ENCODE measurements at places on chromosomes 5 and 9. TPM values are rescaled to one million over a fixed set of nuclear protein-coding genes. Genes with fewer than 3 reads are reported as not detected.

DNA sequence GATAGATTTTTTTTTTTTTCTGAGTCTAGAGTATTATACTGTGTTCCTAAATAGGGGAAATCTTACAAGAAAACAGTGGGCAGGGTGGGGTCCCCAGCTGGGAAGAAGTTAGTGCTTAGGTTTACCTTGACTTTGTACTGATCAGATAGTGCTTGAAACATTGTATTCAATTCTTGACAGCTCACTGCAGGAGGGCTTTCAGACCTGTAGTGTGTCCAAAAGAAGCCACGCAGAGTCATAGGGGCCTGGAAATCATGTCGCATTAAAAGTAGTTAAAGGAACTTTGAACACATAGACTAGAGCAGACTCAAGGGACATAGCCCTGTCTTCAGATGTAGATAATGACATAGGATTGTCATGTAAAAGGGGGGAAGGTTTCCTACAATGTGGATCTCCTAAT, 215.4 kb upstream of the NR4A3 start:
- no peaks in the 10 kb centered on the region for H3K4me1 ChIP-seq
- H3K4me3 ChIP-seq: no peak overlapping the region
- no peaks in the 10 kb centered on the region for H3K27me3 ChIP-seq
- DNase-seq: no peak

The C7 gene
- total RNA-seq: 239 TPM

DNA sequence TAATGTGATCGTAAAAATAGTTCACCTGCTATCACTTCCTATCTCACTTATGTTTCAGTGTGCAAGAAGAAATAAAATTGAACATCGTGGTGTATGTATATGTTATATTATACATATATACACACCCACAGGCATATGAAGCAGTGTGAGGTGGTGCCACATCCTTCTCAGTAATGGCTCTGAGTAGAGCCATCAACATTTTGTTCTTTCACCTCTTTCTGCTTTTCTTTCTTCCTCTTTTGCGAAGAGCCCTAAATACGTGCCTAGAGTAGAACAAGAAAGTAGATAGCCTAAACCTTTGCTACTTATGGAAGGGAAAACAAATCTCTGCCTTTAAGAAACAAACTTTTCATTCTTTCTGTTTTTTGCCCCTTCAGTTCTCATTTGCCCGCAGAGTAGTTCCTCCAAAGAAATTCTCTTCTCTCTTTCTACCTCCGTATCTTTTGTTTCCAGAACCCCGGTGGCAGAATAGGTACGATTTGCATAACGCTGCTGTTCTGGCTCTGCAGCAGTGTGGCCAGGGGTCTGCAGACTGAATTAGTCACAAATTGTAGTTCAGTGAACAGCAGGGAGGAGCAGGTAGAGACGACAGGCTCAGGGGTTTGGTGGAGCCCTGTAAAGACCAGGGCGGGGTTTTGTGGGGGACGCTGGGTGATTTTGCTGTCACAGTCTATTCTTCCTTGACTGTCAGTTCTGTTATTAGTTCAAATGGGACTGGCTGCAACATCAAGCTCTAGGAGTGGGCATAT, 40.5 kb upstream of the PJA2 start:
- H3K27ac ChIP-seq: no peak overlapping the region
- no peaks in the 10 kb centered on the region for H3K36me3 ChIP-seq
- no peak for DNase-seq
- peaks cover 16% of the 10 kb centered on the region for H3K4me1 ChIP-seq

DNA sequence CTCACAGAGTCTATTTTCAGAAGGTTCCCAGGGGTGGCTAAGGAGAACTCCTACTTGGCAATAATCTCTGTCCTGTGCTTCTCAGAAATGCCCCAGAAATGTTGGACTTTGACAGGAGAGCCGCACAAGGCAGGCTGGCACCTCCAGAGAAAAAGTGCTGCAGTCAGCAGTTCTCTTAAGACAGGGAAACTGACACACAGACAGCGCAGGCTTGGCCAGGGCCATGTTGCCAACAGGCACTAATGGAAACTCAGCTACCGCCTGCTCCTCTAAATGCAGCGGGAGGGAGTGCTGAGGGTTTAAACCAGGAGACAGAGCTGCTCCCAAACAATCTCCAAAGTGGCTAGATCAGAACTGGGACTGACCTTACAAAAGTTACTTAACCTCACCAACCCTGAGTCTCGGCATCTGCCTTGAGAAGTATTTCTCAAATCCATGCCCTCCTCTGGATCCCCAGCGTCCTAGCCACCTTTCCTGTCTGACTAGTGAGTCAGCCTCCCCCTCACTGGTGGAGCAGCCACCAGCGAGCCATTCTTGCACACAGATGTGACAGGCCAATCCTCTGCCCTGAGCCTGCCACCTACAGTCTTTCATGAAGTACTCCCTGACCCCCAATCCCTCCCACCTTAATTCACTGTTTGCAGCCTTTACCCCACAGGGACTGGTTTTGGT, 186.4 kb downstream of the CDK5RAP2 start:
- no peaks in the 10 kb centered on the region for H3K36me3 ChIP-seq
- H3K27ac ChIP-seq: no peak overlapping the region
- no peaks in the 10 kb centered on the region for H3K27me3 ChIP-seq
- no peak overlapping the region for H3K4me3 ChIP-seq
- H3K4me1 ChIP-seq: no peaks in the 10 kb centered on the region

DNA sequence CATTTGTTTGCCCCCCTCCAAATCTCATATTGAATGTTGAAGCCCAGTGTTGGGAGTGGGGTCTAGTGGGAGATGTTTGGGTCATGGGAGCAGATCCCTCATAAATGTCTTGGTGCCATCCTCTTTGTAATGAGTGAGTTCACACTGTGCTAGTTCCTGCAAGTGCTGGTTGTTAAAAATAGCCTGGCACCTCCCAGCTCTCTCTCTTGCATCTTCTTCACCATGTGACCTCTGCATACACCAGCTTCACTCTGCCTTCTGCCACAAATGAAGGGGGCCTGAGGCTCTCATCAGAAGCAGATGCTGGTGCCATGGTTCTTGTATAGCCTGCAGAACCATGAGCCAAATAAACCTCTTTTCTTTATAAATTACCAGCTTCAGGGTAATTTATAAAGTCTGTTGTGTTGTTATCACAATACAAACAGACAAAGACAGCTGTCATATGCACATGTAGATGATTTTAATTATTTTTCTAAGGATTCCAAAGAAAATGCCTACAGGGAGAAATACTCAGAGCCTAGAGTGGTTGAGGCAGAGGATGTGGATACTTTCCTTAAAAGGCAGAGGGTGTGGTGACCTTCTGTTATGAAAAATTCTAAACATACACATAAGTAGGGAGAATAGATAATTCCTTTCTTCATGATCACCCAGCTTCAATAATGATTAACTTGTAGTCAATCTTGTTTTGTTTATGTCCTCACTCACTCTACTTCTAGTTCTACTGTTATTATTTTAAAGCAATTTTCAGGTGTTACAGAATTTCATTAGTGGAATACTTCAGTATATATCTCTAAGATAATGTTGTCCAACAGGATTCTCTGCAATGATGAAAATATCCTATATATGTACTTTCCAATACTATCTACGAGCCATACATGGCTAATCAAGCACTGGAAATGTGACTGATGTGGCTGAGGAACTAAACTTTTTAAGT, 75.1 kb upstream of the RANBP6 start:
- no peak overlapping the region for H3K27ac ChIP-seq
- H3K4me3 ChIP-seq: no peak overlapping the region
- no peaks in the 10 kb centered on the region for H3K36me3 ChIP-seq
- no peak for DNase-seq
- no peaks in the 10 kb centered on the region for H3K27me3 ChIP-seq
- no peaks in the 10 kb centered on the region for H3K4me1 ChIP-seq

Data from tibial nerve (tissue), 4 donors.